ENCODE measurements at places on chromosomes 4 and X.
A peak's percentile ranks its signal among the peaks of the same experiment; 100 is the strongest.

- no peak for DNase-seq
Observed at GRCh38 chrX:30975467-30975866, 86.4 kb upstream of the TAB3 start.

- DNase-seq: peak; percentile 1
Observed at GRCh38 chr4:43132010-43132582, 239.6 kb downstream of the GRXCR1 start.

- no peak for DNase-seq
Observed at GRCh38 chrX:72041871-72042851, 89.6 kb downstream of the RTL5 start.

DNA sequence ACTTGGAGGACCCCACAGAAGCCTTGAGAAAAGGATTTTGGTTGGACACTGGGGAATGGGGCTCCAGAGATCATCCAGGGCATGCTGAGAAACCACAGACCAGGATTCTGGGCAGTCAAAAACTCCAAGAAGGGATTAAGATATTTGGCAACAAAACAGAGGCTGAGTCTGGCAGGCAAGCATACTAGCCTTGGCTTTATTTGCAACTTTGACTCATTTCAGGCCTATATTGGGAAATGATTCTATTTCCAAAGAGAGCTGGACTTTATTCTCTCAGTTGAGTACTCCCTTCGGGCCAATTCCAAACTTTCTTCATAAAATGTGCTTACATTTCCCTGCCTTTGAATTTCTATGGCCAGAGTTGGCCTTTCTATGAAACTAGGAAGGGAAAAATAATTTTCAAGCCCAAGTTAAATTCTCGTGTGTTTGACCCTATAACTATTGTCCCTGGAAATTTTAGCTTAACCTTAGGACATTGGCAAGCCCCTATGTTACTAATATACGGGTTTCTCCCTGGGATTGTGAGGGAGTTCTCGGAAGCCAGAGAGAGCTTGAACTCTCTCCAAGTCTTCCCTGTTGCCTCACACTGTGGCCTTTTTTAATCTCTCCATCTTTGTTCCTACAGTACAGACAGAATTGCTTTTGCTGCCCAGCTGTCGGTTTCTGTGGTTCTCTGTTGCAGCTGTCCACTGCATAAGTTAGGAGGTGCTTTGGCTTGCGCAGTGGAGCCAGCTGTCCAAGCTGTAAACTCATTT is 112.6 kb upstream of the FAM9A start:
- no peak for DNase-seq

DNA sequence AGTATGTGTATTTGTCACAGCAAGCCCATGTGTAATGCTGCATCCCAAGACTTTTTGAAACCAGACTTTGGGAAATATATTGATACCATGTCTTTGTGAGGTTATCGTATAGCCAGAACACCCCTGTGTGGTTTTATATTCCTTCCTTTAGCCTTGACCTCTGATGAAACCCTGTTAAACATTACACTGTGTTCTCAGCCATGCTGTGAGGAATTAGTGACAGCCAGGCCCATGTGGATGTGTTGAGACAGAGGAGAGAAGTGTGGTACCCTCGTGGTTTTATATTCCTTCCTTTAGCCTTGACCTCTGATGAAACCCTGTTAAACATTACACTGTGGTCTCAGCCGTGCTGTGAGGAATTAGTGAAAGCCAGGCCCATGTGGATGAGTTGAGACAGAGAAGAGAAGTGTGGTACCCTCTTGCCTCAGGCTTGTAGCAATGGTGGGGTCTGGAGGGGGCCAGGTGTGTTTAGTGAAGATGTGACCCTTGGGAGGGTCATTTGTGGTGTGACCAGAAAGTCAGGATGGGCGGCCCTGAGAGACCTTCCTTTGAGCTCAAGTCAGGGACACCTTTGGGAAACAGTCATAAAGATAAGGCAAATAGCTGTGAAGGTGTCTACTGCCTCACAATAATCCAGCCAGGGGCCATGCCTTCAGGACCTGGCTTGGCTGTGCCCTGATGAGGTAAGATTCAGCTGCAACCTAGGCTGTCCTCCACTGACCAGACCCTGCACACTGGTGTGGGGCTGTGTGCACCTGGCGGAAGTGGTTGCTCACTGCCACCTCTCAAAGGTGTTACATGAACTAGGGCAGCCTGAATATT is 110.0 kb downstream of the IRF2 start:
- no peak for DNase-seq

- DNase-seq: no peak
Observed at GRCh38 chrX:39704590-39704989, 393.2 kb downstream of the BCOR start.

DNA sequence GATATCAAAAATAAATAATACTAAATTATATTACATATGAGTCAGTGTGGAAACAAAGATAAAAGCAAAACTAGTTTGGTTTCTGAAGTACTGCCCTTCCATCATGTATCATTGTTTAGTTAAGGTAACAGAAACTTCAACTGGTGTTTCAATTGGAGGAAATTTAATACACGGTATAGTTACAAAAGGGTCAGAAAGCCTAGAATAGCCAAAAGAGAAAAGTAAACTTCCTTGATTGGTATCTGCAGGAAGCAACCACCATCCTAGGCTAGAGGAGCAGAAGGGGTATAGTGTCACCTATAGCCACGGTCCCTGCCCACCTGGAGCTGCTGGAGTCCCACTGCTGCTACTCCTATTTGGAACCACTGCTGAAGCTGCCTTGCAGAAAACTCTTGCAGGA is 185.6 kb downstream of the SLC7A11 start:
- DNase-seq: no peak

DNA sequence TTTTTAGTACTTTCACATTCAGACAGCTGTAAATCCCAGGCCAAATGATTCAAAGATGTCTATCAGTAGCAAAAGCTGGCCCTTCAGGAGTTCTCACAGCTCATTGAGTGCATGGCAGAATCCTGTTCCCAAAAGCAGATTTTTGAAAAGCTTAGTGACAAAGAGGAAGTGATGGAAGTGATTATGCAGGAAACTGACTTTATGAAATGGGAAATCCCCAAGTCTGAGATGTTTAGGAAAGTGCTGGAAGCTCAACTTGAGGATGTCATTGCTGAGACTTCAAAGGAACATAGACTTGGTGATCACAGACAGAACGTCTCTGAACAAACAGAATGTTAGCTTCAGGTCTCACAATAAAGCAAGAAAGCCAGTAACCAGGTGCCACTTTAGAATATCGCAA is 51.0 kb upstream of the CFAP47 start:
- DNase-seq: no peak

DNA sequence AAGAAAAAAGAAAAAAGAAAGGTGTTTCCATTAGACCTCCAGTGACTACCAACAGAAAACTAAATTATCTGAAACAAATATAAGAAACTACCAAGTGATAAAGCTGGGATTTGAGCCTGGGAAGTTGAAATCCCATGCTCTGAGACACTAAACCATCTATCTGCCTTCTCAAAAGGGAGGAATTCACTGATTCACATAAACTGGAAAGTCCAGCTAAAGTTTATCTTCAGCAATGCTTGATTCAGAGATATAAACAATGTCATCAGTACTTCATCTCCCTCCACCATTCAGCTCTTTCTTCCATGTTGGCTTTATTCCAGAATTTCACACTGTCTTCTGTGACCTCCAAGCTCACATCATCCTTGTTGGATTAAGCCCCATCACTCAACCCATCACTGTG is 96.3 kb downstream of the IQCM start:
- no peak for DNase-seq

DNA sequence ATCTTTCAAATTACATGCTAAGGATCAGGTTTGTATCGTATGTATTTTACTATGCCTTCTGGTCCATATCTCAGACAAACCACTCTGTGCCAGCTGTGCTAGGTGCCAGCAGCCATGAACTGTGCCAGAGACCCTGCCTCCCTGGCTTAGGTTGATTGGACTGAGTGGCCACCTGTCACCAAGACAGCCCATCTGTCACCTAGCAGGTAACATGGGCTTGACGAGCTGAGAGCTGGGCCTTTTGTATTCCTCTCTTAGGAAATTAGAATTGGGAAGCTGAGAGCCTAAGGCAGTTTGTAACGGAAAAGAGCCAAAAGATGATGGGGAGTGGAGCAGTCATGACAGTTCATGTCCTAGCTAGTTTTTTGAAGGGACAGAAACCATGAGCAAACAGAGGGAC is 42.5 kb downstream of the TMEM164 start:
- no peak for DNase-seq

DNA sequence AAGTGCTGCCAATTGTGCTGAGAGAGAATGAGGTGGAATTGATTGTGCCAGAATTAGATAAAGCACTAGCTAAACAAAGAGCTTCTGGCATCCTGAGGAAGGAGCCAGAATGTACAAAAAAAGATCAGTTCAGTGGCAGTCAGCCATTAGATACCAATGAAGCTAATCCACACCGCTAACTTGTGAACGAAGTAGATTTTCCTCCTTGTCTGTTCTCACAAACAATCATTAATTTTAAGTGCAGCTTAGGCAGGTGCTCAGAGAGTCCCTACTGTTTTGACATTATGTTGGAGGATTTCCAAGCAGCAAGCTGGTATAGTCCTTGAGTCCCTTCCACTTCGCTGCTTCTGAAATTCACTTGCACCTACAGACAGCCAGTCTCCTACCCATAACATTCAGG is 617.4 kb downstream of the CENPC start:
- peak; percentile 62 for DNase-seq

DNA sequence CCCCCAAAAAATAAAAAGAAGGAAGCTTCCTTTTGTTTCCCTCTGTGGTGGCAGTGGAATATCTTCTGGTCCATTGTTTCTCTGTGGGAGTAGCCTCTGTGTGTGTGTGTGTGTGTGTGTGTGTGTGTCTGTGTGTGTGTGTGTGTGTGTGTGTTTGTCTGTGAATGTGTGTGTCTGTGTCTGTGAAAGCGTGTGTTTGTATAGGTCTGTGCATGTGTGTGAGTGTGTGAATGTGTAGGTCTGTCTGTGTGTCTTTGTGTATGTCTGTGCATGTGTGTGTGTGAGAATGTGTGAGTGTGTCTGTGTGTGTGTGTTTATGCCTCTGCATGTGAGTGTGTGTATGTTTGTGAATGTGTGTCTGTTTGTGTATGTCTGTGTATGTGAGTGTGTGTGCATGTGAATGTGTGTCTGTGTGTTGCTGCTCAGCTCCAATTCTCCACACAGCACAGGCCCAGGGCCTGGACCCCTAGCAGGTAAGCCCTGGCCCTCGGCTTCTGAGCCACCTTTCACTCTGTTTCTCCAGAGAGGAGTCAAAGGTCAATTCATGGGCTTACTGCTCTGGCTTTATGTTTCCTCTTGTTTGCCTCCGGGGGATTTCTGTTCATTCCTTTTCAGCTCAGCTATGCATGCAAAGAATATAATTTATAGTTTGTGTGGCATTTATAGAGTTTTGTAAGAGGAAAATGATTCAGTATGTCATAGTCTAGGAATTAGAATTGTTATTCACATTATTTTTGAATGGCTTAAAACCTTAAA is 89.8 kb downstream of the UCHL1 start:
- DNase-seq: no peak

DNA sequence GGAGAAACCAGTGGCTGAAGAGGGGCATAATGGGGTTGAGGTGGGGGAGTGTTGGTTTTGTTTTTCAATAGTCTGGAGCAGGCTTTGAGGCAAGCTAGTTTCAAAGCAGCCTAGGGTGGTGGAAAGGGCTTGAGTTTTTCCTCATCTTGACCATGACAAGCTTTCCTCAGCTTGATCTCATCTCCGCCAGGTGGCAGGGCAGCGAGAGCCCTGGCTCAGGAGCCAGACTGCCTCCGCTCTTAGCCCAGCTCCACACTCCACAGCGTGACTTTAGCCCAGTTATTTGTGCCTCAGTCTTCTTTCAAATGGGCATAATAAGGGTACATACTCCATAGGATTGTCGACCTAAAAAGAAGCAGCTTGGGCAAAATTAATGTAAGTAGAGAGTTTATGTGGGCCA is 29.9 kb upstream of the SOWAHD start:
- DNase-seq: no peak

DNA sequence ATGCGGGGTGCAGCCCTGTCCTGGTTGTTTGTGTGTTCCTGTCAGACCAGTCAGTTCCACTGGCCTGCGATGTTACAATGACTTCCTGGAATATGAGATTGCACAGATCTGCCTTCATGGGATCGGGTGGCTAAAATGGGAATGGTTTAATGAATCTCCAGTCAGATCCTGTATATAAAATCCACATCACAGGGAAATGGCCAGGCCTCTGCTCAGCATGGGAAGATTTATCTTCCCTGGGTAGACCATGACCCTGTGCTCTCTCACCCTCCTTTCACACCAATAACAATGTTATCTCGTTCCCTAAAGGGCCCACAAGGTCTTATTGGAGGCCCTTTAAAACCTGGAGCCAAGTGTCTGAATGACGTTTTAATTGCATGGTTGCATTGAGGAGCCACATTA is 307.4 kb downstream of the RAB28 start:
- DNase-seq: no peak

GRCh38 chrX:35276115-35276514 is 333.5 kb downstream of the FAM47B start:
- DNase-seq: no peak

DNA sequence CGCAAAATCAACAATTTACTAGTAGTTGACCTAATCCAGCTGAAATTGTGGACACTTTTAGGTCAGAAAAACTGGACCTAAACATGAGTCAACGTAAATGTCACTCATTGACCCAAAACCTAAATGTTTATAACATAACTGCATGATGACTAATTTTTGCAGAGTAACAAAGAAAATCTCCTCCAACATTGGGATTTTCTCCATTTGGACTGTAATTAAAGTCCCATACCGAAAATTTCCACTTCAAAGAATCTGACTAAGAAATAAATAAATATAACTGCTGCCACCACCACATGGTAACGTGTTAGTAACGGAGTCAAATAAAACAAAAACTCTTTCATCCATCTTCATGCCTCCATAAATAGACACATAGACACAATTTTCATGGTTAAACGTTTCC is 1.9 kb downstream of the ADGRA3 start:
- no peak for DNase-seq

DNA sequence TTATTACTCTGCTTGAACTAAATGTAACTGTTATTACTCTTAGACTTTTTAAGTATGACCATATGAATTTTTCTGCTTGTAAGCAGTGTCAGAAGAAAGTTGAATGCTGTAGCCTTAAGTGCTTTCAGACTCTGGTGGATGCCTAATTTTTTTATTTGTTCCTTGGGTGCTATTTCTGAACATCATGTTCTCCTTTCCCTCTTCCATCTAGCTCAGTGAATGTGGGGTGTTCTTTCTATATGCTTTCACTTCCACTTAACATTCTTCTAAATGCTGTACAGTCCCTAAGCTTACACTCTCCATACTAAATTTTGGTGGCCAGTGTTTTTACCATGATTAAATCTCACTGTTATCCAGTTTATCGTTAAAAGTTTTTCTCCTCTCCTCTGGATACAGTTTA is 3.6 kb downstream of the DCK start:
- no peak for DNase-seq

DNA sequence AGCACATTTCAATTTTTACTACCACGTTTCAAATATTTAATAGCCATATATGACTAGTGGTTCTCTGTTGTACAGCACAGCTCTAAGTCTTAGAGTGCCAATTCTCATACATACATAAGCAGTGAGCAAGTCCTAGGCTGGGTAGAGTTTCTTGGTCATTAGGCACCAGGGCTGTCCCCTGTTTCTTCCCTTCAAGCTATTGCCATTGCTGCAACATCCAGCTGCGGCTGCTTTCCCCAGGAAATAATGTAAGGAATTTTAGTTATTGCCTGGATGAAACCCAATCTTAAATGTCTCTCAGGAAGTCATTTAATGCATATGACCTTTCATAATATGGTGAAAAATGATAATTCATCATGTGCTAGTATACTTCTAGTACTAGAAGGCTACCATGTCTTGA is 74.1 kb upstream of the PPP3CA start:
- no peak for DNase-seq

GRCh38 chr4:99661907-99662306 is 4.3 kb upstream of the C4orf54 start:
- no peak for DNase-seq

All from DMS79 treated with DMSO at 0.1 percent for 48 hours (cell line).